ENCODE measurements at places on chromosomes 4 and X.

GRCh38 chr4:103002551-103002950 lies 17.0 kb downstream of the SLC9B1 start:
- no peak for DNase-seq

DNA sequence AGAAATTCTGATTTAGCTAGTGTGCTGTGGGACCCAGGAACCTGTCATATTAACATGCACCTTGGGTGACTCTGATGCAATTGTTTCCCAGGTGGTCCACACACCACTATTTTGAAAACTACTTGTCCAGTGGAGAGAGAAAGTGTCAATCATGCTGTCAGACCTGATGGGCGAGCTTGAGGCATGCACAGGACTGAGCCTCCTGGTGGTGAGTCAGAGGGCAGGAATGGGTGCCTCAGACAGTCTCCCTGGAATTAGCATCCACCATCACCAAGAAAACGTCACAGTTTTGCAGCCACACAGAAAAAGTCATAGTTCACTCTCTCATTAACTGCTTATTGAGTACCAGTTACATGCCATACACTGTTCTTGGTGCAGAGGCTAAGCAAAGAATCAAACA lies 181.8 kb upstream of the MAOA start:
- no peak for DNase-seq

DNA sequence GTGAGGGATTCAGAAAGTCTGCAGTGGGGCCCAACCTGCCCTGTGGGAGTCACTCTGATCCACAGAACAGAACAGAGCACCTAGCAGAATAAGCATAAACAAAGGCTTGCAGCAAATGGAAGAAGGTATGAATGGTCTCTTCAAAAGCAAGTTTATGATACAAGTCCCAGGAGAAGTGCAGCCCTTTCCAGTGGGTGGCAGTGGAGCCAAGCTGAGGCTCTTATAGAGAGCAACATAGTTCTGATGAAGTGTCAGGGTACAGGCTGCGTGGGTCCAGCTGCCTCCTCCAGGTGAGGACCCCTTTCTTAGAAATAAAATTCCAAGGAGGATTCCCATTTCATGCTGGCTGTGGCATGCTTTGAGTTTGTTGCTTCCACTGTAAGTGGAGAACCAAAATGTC lies 88.8 kb upstream of the PAK3 start:
- no peak for DNase-seq

GRCh38 chr4:48347282-48347921 lies 6.1 kb downstream of the SLAIN2 start:
- DNase-seq = no peak

DNA sequence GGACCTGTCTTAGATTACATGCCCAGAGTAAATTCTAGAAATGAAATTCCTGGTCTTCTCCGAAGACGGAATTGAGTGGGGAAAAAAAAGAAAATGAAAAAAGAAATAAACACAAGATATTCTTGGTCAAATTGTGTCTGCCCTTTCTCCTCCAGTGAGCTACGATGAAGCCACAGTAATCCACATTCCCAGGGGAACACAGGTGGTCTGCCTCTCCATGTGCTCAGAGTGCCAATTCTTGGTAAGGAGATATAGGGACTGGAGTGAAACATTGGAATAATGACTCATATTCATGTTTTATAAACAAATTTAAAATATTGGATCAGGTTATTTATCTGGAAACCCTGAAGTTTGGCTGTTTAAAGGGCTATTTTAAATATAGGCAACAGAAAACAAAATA lies 54.2 kb upstream of the MGST2 start:
- no peak for DNase-seq

DNA sequence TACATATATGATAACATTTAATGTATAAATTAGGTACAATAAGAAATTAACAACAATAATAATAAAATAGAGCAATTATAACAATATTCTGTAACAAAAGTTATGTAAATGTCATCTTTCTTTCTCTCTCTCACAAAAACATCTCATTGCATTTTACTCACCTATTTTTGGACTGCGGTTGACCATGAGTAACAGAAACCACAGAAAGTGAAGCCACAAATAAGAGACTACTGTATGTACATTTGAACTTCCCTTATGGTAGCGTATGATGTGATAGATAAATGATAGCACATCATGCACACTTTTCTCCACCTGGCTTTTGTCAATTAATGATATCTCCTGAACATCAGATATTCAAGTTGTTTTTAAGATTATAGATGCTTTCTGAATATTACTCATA lies 80.5 kb downstream of the HNRNPD start:
- peak; percentile 21 for DNase-seq
